ENCODE measurements at places on chromosomes 16 and 17.

GRCh38 chr17:13636951-13637350 lies 35.2 kb upstream of the HS3ST3A1 start:
- DNase-seq, result no peak

GRCh38 chr17:64418506-64419339 lies 28.1 kb upstream of the PECAM1 start:
- DNase-seq, result peak; percentile 72

- no peak for DNase-seq
Observed at GRCh38 chr16:10566613-10567012, 13.8 kb downstream of the EMP2 start.

GRCh38 chr16:63157818-63158217 lies 1121.6 kb upstream of the CDH8 start:
- DNase-seq, result no peak

DNA sequence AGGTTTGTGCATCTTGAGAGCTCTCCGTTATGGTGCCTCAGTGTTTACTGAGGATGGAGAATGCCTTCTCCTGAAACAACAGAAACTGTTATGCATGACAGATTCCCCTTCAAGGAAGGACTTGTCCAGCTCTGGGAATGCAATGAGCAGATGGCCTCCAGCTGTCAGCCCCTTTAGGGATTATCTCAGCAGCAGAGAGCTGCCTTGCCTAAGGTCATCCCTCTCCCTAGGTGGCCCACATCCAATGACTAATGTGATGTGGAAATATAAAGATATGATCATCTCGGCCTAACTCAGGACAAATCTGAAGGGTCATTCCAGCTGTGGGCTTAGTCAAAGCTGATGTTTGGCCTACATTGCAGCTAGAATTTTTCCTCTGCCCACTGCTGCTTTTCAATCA lies 214.3 kb upstream of the N4BP1 start:
- DNase-seq, result no peak

DNA sequence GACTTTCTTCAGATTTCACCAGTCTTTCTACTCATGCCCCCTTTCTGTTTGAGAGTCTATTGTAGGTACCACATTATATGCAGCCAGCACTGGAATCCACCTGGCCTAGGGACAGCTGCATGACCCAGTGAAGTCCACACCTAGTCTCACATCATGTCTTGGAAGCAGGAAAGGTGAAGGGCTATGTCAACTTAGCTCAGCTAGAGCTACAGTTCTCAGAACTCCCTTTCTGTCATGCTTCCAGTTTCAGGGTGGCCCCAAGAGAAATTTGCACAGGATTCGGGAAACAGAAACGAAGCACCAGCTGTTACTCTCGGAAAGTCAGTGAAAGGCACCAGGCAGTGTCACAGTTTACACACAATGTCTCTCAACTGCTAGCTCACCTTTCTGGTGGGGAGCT lies 51.6 kb upstream of the NLRP1 start:
- DNase-seq, result no peak

DNA sequence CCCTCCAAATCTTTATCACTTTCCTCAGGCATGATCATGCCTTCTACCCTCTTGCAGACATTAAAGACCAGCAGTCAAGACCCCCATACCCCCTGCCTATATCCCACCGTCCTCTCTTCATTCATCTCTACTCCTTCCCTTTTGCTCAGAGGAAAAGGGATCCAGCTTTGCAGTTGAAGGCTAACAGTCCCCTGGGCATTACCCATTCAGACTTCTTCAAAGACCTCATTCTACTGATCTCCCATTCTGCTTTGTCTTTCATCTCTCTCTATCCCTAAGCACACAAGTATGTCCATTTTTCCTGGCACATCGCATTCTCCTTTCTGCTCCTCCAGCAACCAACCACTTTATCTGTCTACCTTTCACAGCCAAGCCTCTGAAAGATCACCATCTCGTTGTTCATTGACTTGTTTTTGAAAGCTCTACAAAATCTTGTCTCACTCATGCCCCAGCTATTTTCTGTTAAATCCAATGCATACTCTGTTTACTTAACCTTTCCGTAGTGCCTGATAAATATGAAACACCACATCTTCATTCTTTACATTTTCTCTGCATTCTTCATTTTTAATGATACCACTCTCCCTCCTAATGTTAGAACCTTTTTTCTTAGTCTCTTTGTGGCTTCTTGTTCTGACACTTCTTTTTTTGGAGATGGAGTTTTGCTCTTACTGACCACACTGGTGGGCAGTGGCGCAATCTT lies 14.1 kb upstream of the LCMT1 start:
- DNase-seq, result no peak

DNA sequence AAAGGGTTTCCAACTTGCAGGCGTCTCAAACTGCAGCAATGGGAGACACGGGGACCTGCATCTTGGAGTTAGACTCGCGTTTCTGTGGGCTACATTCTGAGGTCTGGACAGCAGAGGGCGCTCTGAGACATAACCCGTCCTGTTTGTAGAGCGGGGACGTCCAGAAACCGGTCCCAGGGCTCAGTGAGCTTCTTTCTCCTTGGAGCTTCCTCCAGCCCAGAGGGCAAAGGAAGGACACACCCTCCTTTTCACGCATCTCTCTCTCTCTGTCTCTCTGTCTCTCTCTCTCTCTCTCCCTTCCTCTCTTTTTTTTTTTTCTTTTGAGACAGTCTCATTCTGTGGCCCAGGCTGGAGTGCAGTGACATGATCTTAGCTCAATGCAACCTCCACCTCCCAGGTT lies 19.8 kb downstream of the COX4I1 start:
- DNase-seq, result peak; percentile 83

- DNase-seq, result no peak
Observed at GRCh38 chr16:80294172-80294571, 246.6 kb upstream of the DYNLRB2 start.

DNA sequence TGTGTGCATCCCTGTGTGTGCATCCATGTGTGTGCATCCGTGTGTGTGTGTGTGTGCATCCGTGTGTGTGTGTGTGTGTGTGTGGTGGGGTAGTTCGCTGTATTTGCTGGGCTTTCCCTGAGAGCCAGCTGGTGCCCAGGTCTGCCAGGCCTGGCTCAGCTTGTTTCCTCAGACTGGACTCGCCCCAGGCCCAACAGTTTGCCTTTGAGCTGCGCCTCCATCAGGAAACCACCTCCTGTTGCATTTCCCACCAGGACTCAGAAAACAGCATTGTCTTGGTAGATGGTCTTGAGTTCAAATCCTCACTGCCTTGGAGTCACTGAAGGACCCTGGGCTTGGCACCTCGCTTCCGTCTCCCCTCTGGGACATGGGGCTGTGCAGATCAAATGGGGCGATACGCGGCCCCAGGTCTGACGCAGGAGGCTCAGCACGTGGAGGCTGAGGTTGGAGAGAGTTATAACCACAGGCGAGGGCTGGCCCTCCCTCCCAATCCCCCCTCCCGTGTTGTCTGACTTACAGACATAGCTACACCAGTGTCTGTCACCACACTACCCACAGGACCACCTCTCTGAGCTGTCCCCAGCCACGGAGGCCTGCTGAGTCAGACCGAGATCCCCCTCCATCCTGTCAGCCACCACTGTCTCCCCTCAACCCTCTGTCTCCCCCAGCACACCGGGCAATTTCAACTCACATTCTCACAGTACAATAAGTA lies 4.7 kb downstream of the ITGAE start:
- peak; percentile 81 for DNase-seq

GRCh38 chr17:57372156-57372555 lies 115.8 kb downstream of the MSI2 start:
- DNase-seq, result no peak

DNA sequence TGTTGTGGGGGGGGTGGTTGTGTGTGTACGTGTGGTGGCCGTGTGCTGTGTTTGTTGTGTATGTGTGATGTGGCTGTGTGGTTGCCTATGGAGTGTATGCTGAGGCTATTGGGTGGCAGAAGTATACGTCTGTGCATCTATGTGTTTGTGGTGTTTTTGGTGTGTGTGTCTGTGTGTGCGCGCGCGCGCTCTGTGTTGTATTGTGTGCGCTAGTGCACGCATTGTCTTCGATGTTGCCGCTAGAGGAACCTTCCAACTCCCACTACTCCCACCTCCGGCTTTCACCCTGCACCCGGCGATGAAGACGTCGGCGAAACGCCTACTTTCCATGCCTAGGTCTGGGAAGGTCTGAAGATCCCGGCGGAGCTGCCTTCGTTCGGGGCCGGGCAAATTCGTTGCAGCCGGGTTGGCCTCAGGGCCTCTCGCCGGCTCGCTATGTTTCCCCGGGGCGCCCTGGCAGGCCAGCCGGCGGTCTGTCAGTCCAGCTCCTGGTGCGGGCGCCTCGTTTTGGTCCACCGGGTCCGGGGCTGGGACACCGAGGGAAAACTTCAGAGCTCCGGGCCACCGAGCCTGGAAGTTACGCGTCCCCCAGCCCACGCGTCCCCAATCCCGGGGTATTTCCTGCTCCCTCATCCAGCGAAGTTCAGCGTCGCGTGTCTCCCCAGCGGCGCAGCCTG lies 5.2 kb upstream of the DLX4 start:
- DNase-seq, result no peak

DNA sequence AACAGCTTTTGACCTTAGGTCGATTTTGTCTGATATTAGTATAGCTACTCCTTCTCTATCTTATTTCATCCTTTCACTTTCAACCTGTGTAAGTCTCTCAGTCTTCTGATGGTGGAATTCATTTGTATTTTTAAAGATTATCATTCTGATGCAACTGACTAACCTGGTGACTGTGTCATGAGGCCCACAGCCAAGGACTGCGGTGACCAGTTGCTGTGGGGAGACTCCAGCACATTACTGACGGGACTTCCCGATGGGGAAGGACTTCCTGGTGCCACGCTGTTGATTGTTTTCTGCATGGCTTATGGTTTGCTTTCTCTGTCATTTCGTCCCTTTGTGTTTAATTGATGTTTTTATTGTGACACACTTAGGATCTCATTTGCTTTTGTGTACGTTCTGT lies 34.2 kb downstream of the RMI2 start:
- DNase-seq, result peak; percentile 47

DNA sequence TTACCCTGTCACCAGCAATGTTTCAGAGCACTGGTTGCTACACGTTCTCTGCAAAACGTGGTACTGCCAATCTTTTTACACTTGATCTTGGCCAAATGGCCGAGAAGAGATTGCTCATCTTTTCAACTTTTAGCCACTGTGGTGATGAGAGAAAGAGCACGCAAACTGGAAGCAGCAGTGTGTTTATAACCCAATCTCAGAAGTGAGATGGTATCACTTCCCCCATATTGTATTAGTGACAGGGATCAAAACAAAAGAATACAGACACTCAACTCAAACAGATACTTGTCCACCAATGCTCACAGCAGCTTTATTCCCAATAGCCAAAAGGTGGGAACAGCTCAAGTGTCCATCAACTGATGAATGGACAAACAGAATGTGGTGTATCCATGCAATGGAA lies 72.1 kb upstream of the FA2H start:
- no peak for DNase-seq

DNA sequence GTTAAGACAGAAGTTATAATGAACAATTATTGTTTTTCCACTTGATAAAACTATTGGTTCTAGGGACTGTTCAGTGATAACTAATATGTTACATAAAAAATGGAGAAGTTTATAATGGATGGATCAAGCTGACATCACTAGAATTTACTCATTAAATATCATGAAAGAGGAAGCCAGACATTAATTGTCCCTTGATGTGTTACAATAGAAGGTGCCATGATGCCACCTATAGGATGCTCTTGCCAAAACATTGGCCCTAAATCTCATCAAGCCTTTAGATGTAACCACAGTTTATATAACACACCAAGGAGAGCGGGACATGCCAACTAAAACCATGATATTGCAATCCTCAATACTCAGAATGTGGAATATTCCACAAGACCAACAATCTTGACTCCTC lies 147.9 kb upstream of the MON1B start:
- DNase-seq, result no peak

Measured in CD4-positive, alpha-beta T cell treated with Interleukin-12 subunit alpha and Interleukin-12 subunit beta, for 1 hour (primary cell).